HEK293T (cell line): ENCODE measurements at places on chromosomes 16 and 17.

DNA sequence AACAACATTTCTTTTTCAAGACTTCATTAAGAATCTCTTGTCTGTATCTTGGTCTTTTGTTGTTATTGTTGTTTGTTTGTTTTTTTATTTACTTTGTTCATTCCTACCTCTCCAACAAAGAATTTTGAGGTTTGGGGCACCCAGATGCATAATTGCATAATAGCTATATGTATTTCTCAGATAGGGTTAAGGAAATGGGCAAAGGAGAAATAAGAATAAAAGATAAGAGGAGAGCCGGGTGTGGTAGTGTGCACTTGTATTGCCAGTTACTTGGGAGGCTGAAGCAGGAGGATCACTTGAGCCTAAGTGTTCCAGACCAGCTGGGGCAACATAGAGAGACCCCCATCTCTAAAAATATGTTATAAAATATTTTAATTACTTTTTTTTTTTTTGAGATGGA lies 30.5 kb downstream of the CDH1 start:
- DNase-seq = no peak

- DNase-seq = no peak
Measured at GRCh38 chr16:20773679-20774078, 9.9 kb downstream of the ACSM3 start.

GRCh38 chr17:66416207-66416940 lies 114.0 kb downstream of the PRKCA start:
- DNase-seq = no peak

- no peak for DNase-seq
Measured at GRCh38 chr16:83744441-83744981, 63.3 kb upstream of the HSBP1 start.

DNA sequence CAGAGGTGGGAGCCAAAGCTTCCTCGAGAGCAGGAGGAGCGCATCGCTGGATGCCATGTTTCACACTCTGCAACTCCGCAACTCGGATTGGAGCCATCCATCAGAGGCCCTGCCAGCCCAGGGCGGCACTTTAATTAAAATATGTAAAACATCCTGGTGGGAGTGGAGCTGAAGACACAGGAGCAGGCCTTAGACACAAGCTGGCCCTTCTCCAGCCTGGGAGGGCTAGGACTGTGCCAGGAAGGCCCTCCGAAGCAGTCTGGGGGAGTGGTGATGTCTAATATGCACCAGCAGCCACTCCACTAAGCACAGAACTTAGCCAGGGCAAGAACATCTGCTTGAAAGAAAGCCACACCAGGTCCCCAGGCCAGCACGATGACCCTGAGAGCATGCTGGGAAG lies 5.8 kb upstream of the CCDC182 start:
- no peak for DNase-seq

GRCh38 chr16:70399381-70399780 lies 39.5 kb downstream of the ST3GAL2 start:
- DNase-seq = no peak

DNA sequence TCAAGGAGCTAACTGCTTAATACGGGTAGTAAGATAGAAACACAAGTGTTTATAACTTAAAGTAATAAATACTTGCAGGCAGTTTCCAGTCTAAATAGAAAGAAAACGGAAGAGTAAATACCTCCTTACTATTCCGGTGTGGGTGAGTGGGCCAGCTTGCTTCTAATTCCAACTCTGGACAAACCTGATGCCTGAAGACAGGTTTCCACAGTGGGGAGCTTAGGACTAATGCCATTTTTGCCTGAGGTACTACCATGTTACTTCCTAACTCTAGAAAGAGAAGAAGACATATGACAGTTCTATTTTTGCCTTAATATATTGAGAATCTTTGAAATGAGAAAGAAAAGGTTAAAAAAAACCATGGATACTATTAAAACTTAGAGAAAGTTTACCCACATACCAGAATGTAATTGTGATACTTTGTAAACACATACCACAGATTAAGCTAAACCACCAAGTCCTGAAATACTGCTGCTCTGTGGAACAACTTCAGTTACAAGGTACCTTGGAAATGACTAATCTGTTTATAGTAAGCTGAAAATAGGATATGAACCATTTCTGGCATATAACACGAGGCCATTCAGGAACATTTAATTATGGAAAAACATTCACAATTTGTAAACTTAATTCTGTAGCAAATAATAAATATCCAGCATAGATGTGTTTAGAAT lies 70.2 kb downstream of the ZZEF1 start:
- no peak for DNase-seq

DNA sequence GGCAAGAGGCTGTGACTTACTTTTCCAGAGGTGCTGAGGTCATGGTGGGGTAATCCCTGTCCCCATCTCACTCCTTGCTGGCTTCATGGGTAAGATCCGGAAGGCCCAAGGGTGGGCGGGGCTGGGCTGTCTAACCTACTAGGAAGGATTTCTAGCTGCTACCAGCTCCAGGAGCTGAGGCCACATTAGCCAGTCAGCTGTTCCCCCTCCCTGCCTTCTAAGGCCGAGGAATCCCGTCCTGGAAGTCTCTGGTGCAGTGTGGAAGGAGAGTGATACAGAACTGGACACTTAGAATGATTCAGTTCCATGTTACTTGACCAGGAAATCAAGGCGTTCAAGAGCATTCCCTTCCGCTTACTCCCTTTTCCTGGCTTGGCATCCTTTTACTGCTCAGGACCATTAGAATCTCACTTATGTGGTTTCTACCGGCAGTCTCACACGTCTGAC lies 8.9 kb downstream of the GNGT2 start:
- DNase-seq = no peak

GRCh38 chr17:28842282-28843012 lies at the start of gene FAM222B:
Gene FAM222B, minus strand, starts transcription at chr17:28842790. Its CDS starts 76,123 bp downstream, at chr17:28766667.
- peak; percentile 95 for DNase-seq

DNA sequence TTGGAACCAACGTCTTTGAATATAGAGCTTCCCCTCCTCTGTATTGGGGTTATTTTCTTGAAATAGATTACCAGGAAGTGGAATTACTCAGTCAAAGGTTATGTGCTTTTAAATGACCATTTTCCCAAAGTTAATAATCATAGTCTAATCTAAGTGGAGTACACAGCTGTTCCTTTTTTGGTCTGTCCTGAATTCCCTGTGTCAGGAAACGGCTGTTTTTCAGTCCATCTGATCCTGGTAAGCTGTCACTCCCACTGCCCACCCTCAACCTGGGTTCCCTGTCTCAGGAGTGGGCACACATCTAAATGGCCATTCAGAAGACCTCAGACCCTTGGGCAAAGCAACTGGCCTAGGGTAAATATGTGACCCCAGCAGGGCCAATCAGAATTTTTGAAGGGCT lies 57.6 kb upstream of the KSR1 start:
- no peak for DNase-seq

- no peak for DNase-seq
Measured at GRCh38 chr17:50055055-50055425, 870 bp upstream of the ITGA3 start.

DNA sequence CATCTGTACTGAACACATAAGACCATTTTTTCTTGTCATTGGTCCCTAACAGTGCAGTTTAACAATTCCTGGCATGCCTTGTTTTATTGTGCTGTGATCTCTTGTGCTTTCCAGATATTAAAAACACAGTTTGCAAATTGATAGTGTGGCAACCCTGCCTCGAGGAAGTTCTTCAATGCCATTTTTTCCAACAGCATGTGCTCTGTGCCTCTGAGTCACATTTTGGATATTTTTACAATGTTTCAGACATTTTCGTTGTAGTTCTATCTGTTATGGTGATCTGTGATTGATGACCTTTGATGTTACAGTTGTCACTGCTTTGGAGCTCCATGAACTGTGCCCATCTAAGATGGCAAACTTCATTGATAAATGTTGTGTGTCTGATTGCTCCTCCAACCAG lies 66.2 kb downstream of the GOSR1 start:
- DNase-seq = no peak

GRCh38 chr17:76594690-76595089 lies 9.0 kb upstream of the ST6GALNAC2 start:
- DNase-seq = no peak

DNA sequence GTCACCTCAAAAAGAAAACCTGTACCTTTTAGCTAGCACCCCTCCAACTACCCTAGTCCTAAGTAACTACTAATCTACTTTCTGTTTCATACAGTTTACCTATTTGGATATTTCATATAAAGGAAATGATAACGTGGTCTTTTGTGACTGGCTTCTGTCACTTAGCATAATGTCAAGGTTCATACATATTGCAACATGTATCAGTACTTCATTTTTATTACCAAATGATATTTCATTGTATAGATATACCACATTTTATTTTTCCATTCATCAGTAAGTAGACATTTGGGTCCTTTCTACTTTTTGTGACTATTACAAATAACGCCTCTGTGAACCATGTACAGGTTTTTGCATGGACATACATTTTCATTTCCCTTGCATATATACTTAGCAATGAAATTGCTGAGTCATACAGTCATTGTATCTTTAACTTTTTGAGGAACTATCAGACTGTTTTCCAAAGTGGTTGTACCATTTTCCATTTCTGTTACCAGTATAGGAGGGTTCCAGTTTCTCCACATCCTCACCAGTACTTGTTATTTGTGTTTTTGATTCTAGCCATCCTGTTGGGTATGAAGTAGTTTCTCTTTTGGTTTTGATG lies 23.7 kb downstream of the MOSMO start:
- DNase-seq = no peak

GRCh38 chr17:36074365-36074764 lies 10.3 kb downstream of the CCL18 start:
- no peak for DNase-seq

GRCh38 chr17:40480501-40481003 lies 20.9 kb downstream of the TNS4 start:
- DNase-seq = no peak

GRCh38 chr17:32654324-32654723 lies 167.5 kb downstream of the CDK5R1 start:
- DNase-seq = no peak

- no peak for DNase-seq
Measured at GRCh38 chr17:49224198-49224996, 6.2 kb downstream of the PHOSPHO1 start.

- no peak for DNase-seq
Measured at GRCh38 chr17:65018610-65019316, 37.8 kb downstream of the GNA13 start.

DNA sequence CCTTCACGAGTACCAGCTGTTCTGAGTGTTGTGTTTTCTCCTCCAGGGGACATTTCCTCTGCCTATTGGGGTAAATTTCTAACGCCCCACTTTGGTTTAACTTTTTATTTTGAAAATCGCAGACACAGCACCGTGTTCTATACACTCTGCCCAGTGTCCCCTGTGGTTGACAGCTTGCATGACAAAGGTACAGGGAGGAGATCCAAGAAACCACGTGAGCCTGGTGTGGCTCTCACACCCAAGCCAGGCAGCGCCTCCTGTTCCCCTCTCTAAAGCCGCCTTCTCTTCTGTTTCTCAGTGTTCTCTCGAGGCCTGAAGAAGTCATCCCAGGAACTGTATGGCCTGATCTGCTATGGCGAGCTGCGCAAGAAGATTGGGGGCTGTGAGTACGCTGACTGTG lies 25.4 kb downstream of the CRAMP1 start:
- no peak for DNase-seq

DNA sequence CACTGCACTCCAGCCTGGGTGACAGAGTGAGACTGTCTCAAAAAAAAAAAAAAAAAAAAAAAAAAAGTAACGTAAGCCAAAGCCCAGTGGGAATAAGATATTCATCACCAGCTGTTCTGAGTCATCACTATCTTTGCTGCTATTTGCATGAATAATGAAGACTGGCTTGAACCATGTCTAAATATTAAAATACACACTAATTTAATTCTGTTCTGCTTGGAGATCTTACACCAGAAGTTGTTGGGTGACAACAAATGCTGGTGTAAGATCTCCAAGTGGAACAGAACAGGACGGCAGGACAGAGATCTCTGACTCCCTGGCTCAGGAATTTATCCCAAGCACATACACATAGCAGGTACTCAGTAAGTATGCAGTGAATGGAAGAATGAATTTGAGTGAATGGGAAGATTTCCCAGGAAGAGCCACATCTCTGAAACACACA lies 19.6 kb downstream of the DNAH17 start:
- no peak for DNase-seq

- no peak for DNase-seq
Measured at GRCh38 chr17:79431175-79431574, 179.7 kb downstream of the RBFOX3 start.

DNA sequence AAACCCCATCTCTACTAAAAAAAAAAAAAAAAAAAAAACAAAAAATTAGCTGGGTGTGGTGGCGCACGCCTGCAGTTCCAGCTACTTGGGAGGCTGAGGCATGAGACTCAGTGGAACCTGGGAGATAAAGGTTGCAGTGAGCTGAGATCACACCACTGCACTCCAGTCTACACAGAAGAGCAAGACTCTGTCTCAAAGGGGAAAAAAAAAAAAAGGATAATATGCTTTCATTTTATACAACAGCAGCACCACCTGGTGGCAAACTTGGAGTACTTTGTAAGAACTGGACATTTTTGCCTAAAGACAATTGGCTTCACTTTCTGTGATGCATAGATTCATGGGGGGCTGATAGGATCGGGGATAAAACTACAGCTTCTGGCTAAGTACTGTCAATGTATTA lies 8.5 kb downstream of the CHTF8 start:
- peak; percentile 58 for DNase-seq

GRCh38 chr16:59973966-59974365 lies 1239.8 kb upstream of the GOT2 start:
- no peak for DNase-seq

- no peak for DNase-seq
Measured at GRCh38 chr17:67573987-67574657, 143.6 kb upstream of the NOL11 start.

GRCh38 chr17:59763861-59764260 lies 56.4 kb downstream of the VMP1 start:
- no peak for DNase-seq

DNA sequence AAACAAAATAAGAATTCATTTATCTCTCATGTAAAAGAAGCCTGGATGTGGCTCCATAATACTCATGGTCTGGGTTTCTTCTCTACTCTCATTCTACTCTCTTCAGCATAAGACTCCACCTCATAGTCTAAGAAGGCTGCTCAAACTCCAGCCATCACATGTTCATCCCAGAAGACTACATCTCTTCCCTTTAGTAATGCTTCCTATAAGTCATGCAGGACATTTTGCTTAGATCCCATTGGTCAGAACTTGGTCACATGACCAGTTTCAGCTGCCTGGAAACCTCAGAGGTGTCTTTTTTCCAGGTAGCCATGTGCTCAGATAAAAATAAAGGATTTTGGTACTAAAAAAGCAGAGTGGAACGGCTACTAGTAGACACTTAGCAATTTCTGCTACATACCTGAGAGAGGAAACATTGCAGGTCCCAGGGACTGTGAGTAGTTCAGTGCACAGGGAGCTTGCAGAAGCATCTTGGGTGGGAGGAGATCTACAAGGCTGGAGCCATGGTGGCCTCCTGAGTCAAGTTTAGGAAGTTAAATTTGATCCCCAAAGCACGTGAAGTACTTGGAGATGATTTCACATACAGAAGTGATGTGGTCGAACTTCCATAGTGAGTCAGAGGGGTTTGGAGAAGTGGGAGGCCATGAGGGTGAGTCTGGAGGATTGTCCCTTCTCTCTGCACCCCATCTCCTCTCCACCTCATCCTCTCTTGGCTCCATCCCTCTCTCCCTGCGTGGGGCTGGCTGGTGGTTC lies 110.2 kb downstream of the CCDC182 start:
- no peak for DNase-seq
